H7 (cell line): ENCODE measurements at places on chromosomes 1 and 21. TPM values are rescaled to one million over a fixed set of nuclear protein-coding genes. Genes with fewer than 3 reads are reported as not detected.

DNA sequence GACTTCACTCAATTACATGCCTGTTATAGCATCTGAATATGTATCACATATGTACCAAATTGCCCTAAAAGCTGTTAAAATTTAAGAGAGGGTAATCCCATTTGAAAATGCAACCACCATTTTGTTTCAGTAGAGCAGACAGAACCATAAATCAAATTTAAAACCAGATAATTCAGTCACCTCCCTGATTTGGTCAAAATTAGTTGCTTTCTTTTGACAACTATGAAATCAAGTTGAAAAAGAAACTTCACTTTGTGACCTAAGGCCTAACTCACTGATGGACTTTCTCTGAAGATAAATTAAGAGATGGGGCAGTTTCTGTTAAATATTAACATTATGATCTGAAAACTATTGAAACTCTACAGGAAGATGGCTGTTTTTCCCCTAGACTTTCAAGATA, 6.7 kb downstream of the GORAB start:
- DNase-seq = no peak

DNA sequence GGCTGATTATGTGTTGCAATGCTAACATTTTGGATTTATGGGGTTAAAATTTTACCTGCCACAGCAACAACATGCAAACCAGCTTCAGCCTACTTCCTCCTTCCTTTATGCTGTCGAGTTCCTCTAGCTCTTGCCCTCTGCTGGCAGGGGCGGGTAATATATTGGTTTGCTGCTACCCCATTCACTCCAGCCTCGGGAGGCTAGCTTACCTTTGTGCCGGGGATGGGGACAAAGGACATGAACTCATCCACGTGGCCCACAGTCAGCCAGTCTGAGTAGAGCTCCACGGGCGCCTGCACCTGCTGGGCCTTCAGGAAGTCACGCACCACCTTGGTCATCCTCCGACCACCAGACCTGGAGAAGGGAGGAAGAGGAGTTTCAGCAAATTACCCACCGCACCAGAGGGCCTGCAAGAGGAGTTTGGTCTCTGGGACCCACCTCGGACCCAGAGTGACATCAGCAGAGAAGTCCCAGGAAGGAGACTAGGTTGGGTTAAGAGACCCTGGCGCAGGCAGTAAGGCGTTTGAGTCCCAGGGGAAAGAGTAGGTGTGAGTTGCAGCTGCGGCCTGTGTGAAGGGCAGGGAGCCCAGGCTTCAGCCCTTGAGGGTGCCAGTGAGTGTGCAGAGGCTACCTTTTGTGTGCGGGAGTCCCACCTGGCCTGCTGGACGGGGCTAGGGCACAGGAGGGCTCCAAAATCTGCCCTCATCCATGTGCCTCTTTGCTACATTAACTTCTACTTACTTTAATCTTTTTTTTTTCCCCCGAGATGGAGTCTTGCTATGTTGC, 21.8 kb upstream of the SDHB start:
- peak; percentile 92 for DNase-seq

DNA sequence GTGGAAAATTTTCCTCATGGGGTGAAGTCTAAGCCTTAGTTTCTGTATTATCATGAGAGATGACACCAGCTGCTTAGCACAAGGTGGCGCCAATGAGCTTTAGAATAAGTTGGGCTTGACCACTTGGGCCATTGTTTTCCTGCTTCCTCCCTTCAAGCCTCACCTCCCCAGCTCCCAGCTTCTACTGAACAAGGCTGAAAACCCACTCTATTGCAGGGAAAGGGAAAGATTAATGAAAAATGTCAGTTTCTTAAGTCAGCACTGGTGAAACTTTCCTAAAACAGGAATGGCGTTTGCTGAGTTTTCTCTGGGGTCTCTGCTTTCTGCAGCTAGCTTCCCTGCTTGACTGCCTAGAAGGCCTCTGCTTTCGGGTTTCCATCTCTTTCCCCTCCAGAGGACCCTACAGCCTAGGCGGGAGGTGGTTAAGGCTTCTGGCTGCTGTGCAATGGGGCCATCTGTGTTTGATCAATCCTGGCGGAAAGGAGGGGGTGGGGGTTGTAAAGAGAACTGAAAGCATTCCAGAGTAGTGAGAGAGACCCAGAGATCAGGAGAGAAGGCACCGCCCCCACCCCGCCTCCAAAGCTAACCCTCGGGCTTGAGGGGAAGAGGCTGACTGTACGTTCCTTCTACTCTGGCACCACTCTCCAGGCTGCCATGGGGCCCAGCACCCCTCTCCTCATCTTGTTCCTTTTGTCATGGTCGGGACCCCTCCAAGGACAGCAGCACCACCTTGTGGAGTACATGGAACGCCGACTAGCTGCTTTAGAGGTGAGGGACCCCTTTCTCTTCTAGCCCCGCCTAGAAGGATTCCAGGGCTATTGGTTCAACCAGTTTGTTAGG, at the start of gene OLFML3:
TSS of gene OLFML3 (plus strand) at position 612 of the 840 bp plus-strand sequence. CDS start at position 655, 43 bp downstream.
- peak; percentile 80 for DNase-seq

DNA sequence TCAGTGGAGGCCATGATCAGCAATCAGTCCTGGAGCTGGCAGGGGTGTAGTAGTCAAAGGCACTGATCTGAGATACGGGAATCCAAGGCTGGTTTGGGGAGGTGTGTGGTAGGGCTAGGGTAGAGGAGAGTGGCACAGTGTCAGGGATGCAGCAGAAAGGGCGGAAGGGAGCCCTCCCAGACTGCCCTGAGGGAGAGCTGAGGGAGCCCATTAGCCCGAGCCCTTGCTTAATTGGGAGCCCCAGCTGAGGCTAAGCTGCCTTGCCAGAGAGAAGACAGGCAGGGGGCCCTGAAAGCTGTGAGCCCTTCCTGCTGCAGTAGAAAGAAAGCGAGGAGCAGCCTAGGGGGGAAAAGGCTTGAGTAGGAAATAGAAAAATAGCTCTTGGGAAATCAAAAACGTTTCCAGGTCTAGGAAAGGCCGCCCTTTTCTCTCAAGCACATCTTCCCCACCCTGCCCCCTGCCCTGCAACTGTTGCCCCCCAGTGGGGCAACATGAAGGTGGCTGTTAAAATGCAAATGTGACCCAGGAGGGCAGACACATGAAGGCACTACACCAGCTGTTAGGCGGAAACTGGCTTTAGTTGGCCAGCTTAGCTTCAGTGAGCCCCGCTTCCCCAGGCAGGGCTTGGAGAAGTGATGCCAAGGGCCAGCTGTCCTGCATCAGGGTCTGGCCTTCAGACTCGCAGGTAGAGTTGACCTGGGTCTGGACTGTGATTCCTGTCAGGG, 106.2 kb downstream of the UCK2 start:
- DNase-seq = peak; percentile 58

DNA sequence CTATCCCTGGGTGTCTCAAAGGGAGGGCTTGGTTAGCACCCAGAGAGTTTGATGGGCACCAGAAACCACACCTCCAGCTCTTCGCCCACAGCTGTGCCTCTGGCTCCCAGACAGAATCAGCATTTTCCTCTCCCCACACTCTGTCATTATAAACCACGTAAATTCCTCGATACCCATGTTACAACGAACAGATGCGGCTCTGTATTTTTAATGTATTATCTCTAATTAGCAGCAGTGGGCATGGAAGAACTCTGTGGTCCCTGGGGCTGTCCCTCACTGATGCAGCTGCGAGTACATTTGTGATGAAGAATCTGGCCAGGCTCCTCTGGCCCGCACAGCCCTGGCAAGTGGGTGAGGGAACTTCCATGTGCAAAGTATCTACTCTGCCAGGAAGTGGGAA, 10.8 kb downstream of the HMGB4 start:
- no peak for DNase-seq

DNA sequence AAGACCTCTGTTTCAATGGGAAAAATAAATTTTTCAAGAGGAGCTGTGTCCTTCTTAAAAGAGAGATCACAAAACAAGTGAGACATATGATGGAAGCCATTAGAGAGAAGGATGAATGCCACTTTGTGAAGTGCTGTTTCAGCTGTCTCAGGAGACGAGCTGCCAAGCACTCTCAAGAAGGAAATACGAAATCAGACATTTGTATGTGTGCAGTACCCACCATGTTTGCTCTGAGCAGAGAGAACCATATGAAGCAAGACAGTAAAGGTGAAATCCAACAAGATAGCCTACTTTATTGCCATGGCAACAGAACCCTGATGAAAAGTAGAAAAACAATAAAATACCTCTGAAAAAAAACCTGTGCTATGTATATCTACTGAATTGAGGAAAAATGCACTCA, 168.1 kb downstream of the AMY1C start:
- DNase-seq = no peak

DNA sequence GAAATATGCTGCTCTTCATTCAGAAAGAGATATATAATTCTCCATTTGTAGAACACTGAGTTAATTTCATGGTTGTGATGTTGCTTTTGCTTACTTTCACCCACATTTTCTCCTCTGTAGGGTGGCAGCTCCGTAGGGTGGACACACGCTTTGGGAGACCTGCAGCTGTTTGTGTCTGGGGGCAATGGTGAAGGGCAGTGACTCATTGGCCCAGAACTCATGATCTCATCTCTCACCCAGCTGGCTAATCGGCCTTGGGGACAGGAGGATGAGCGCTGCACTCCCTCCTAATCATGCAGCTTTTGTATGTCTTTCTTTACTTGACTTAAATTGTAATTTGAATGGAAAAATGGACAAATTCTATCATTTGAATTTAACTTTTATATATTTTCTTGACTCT, 9.6 kb downstream of the DISC1 start:
- DNase-seq = no peak

DNA sequence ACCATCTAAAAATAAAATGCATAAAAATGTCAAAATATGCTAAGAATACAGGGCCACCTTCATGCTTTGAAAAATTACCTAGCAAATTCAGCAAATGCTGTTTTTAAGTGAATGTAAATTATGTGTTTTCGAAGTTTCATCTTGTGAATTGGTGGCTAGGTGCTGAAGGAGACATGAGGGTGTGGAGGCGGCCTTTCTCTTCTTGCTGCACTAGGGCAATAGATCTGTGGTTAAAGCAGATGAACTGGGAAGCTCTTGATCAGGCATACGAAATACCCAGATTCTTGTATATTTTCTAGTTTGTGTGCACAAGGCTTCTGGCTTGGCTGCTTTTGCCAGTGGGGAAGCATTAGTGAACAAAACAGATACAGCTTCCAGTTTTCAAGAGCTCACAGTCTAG, 224.5 kb downstream of the ST6GALNAC3 start:
- no peak for DNase-seq

DNA sequence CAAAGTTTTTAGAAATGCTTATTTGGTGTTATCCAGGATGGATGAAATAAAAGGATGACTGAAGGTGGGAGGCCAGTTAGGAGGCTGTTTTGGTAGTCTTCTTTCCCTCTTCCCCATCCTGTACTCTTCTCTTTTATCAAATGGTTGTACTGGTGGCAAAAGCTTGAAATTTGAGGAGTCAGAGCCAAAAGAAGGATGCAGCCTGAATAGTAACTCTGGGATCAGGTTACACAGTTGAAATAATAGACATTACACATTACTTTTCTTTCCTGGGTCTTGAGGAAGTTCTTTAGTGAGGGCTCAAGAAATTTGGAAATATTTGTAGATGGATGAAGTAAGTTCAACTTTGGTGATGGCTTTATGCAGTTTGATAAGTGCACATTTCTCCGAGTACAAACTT, 108.6 kb downstream of the GPR52 start:
- no peak for DNase-seq

GRCh38 chr1:74699331-74699730, 25.7 kb upstream of the ERICH3 start:
- no peak for DNase-seq

DNA sequence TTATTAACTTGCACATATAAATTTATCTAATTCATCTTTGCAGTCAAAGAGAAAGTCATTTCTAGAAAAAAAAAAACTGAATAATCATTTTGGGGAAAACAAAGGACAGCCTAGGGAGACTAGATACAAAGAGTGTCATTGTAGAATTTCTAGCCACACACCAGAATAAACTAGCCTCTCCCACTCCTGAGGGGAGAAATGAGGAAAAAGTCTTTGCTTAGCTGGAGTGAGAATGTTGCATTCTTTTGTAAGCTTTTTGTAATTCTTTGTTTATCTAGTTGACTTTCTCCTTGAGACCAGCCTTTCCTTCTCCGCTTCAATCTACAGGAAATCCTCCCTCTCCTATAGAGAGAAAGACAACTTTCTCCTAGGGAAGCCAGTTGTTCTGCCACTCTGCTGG, 15.9 kb upstream of the CGN start:
- no peak for DNase-seq

- no peak for DNase-seq
Observed at GRCh38 chr1:52634111-52634510, 1.1 kb downstream of the SHISAL2A start.

DNA sequence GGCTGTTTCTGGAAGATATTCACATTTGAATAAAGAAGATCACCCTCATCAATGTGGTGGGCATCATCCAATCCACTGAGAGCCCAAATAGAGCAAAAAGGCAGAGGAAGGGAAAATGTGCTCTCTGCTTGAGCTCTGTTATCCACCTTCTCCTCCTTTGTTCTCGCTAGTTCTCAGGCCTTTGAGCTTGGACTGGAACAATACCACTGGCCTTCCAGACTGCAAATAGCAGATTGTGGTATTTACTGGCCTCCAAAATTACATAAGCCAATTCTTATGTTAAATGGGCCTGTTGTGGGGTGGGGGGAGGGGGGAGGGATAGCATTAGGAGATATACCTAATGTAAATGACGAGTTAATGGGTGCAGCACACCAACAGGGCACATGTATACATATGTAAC, 219.3 kb downstream of the C1orf94 start:
- DNase-seq = peak; percentile 29

DNA sequence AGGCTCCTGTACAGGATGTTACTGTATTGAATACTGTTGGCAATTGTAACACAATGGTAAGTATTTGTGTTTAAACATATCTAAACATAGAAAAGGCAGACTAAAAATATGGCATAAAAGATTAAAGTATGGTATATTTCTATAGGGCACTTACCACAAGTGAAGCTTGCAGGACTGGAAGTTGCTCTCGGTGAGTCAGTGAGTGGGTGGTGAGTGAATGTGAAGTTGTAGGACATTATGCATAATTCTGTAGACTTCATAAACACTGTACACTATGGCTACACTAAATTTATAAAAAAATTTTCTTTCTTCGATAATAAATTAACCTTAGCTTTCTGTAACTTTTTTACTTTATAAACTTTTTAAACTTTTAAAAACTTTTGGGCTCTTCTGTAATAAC, 13.7 kb upstream of the TRIM62 start:
- no peak for DNase-seq

DNA sequence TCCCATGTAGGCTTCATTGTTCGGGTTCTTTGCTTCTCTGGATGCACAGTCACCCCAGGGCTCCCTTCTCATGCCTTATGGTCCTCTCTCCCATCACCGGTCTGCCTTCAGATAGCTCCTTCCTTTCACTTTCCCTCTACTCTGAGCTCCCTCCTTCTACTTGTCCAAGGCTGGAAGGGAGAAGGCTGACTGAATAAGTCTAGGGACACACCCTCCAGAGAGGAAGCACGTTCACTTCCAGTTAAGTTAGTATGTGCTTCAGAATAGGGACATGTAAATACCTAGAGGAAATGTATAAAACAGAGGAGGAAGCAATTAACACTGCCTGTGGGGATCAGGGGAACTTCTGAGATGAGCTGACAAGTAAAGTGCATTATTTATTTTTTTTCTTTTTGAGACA, 23.5 kb downstream of the CXADR start:
- DNase-seq = no peak

Gene ESRRG
- total RNA-seq = 2.3 and 2.4 TPM in 2 replicates

Gene DNAJC16
- total RNA-seq = 14.7 and 15.7 TPM in 2 replicates

Gene ADORA1
- 3.5 and 5.7 TPM in 2 replicates for total RNA-seq

Gene HSF2BP
- 0.52 and 0.85 TPM in 2 replicates for total RNA-seq

Gene SH3BGR
- total RNA-seq = 1.4 and 1.6 TPM in 2 replicates

Gene CMPK1
- total RNA-seq = 65.3 and 72.1 TPM in 2 replicates

Gene TTC22
- total RNA-seq = 0.92 and 1.2 TPM in 2 replicates

Gene DHCR24
- 278 and 349 TPM in 2 replicates for total RNA-seq

Gene RXRG
- 1.1 and 4.1 TPM in 2 replicates for total RNA-seq

Gene WNT9A
- total RNA-seq = 3.2 and 4.0 TPM in 2 replicates

Gene STUM
- total RNA-seq = 0.14 and 0.26 TPM in 2 replicates
